ENCODE measurements at places on chromosomes 6 and 20. TPM values are rescaled to one million over a fixed set of nuclear protein-coding genes. Genes with fewer than 3 reads are reported as not detected.

CCN2 gene
- 602 TPM for total RNA-seq

DNA sequence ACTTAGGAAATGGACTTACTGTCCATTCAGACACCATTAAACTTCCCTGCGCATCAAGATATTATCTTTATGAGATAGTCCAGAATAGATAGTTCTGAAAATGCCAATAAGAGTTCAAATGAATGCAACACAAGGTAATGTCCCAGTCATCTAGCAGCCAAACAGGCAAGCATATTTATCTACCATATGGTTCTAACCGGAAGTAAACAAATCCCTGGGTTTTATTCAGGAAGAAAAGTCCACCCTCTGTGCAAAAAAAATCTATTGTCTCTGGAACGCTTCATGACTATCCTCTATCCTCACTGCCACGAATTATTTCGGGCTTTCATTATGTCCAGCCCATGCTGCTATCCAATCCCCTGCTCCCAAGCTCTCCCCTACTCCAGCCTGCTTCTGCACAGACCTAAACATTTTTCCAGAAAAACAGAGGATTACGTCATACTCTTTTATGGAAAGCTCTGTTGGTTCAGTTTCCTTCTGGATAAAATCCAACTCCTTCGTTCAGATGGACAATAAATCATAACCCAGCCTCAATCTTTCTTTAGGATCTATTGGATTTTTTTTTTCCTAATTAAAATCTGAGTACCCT, 11.4 kb downstream of the PPIL6 start:
- DNase-seq = no peak

- peak; percentile 92 for DNase-seq
Observed at GRCh38 chr20:10671919-10672623, 1.7 kb downstream of the JAG1 start.

DNA sequence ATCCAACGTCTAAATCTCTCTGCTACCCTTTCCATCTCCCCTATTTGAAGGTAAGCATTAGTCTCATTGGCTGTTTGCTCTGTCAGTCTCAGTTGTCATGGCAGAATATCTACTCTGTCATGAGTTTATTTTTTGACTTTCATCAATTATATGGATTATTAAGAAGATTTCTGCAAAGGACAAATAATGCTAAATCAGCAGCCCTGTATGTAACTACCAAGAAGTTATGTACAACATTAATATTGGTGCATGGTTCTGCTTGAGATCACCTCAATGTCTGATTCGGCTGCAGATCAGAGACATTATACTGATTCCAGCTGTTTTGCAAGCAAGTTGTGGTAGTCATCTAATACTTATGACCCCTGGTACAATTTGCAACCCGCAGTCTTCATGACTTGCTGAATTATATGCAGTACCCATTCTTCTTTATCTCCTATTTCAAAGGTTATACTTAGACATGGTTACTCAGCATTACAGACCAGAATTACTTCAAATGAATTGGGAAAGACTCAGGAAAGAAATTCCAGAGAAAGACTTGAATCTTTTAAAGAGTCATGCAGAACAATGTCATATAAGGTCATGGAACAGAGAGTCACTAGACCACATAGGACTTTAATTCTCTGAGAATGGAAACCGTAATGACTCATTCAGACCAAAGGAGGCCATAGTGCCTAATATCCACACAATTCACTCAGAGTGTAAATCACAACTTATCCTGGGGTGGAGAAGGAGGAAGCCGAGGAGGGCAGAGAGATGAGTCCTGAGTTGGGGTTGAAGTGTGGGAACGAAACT, 201.4 kb downstream of the IBTK start:
- DNase-seq = no peak
